Lung (tissue), 17 donors: ENCODE measurements at places on chromosomes 3 and 15. TPM values are rescaled to one million over a fixed set of nuclear protein-coding genes. Genes with fewer than 3 reads are reported as not detected.

Gene SLMAP
- 72.4 TPM for total RNA-seq

Gene PRSS50
- total RNA-seq = 2.2 TPM

Gene MFSD1
- 92.0 TPM for total RNA-seq

Gene ANKRD63
- total RNA-seq = not detected

Gene RTP1
- not detected for total RNA-seq

GRCh38 chr3:46517784-46518181 lies 20.0 kb downstream of the RTP3 start:
- no peaks in the 10 kb centered on the region for H3K4me1 ChIP-seq
- H3K27ac ChIP-seq = no peak overlapping the region
- H3K4me3 ChIP-seq = no peak overlapping the region
- no peaks in the 10 kb centered on the region for H3K36me3 ChIP-seq
- no peaks in the 10 kb centered on the region for H3K27me3 ChIP-seq

DNA sequence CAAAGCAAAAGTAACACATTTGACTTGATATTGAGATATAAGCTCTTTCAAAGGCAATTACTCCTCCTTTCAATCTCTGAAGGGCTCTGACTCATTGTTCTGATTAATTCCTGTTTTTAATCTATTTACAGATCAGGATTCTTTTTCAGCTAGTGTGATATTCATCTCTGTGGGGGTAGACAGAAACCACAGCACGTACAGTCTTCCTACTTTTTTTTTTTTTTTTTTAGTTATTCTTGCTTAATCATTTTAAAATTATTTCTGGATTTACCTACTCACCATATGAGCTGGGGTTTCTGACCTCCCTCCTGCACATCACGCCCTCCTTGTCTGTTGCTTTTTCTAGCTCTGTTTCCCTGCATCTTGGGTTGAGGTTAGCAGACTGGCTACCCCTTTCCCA lies 1.4 kb downstream of the CNTN3 start:
- no peak overlapping the region for H3K4me3 ChIP-seq
- peak; percentile 15 for DNase-seq
- peaks cover 8% of the 10 kb centered on the region for H3K27me3 ChIP-seq
- H3K27ac ChIP-seq = no peak overlapping the region

- no peak for DNase-seq
- no peak overlapping the region for H3K4me3 ChIP-seq
- peak overlapping the region; percentile 77 for H3K27ac ChIP-seq
- H3K36me3 ChIP-seq = no peaks in the 10 kb centered on the region
- H3K4me1 ChIP-seq = no peaks in the 10 kb centered on the region
Measured at GRCh38 chr3:141331377-141332318, 36.7 kb upstream of the ZBTB38 start.

- no peak overlapping the region for H3K4me3 ChIP-seq
- no peaks in the 10 kb centered on the region for H3K27me3 ChIP-seq
- H3K36me3 ChIP-seq = no peaks in the 10 kb centered on the region
- DNase-seq = no peak
Measured at GRCh38 chr3:28651159-28651558, 302.5 kb upstream of the AZI2 start.

- no peaks in the 10 kb centered on the region for H3K36me3 ChIP-seq
- H3K4me3 ChIP-seq = no peak overlapping the region
- DNase-seq = peak; percentile 54
Measured at GRCh38 chr3:54671511-54671910, 256.3 kb downstream of the LRTM1 start.

DNA sequence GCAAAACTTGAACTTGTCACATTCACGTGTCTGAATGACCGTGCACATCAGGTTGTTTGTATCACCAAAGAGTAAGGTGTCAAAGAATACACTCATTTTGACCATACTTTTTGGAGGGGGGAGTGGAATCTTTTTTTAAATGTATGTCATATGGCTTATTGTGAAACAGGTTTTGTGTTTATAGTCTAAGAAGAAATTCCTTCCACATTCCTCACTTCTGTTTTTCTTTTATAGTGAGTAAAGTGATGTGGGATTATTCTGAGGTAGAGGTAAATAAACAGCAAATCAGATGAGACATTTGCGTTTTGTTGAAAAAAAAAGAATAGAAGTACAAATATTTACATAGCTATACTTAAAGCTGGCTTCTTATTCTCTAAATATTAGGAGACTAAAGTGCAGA lies 33.0 kb downstream of the SRP14 start:
- H3K36me3 ChIP-seq = peaks cover 51% of the 10 kb centered on the region
- no peaks in the 10 kb centered on the region for H3K4me1 ChIP-seq
- no peak for DNase-seq
- H3K27ac ChIP-seq = no peak overlapping the region
- H3K4me3 ChIP-seq = no peak overlapping the region

DNA sequence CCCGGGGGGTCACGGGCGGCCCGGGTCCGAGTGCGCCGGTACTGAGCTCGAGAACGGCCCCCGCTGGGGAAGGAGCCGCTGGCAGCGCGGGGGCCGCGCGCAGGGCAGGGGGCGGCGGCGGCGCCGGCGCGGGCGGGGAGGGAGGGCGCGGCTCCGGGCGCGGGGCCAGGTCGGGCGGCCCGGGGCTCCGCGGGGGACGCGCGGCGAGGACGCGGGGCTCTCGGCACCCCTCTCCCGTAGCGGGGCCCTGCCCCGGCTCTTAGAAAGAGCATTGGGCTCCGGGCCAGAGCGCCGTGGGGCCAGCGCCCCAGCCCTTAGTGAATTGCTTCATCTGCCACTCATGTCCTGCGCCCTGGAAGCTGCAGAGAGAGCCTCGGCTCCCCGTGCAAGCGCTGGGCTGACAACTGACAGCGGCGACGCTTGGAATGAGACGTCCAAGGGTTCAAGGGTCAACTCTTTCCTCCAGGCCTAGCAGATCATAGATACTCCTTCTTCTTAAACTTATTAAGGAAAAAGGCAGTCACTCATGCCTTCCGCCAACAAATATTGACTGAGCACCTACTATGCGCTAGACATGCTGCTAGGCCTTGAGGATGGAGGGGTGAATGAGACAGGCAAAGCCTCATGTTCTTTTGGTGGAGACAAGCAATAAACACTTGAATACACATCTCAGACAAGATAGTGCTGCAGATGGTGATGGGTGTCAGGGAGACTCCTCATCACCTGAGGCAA lies 140.8 kb downstream of the SMAD6 start:
- no peaks in the 10 kb centered on the region for H3K27me3 ChIP-seq
- peak overlapping the region; percentile 93 for H3K27ac ChIP-seq
- peak; percentile 88 for DNase-seq

GRCh38 chr3:63995086-63995485 lies 28.2 kb downstream of the PSMD6 start:
- no peak overlapping the region for H3K27ac ChIP-seq
- peaks cover 49% of the 10 kb centered on the region for H3K36me3 ChIP-seq
- H3K4me3 ChIP-seq = no peak overlapping the region
- H3K27me3 ChIP-seq = no peaks in the 10 kb centered on the region

DNA sequence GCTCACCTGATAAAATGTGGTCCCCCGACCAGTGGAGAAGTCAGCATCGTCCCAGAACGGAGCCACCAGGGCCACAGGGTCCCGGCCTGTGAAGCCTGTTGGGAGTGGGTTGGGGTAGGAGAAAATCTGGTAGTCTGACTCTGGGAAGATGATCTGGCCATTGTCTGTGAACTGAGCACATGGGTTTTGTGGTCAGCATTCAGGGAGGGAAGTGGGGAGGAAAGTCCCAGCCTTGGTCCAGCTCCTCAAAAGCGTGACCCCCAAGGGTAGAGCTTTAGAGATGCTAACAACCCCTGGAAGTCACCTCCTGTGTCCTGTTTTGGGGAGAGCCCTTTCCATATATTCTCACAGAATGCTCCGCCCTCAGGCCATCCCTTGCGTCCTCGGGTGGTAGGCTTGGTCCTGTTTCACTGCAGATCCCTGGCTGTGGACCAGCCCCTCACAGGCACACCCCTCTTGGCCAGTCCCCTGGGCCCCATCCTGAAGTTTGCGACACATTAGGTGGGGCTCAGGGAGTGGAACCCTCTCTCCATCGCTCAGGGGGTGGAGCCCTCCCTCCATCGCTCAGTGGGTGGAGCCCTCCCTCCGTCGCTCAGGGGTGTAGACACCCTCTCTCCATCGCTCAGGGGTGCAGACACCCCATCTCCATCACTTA lies 40.0 kb downstream of the MUC4 start:
- H3K27me3 ChIP-seq = no peaks in the 10 kb centered on the region
- H3K4me1 ChIP-seq = no peaks in the 10 kb centered on the region
- no peaks in the 10 kb centered on the region for H3K36me3 ChIP-seq

DNA sequence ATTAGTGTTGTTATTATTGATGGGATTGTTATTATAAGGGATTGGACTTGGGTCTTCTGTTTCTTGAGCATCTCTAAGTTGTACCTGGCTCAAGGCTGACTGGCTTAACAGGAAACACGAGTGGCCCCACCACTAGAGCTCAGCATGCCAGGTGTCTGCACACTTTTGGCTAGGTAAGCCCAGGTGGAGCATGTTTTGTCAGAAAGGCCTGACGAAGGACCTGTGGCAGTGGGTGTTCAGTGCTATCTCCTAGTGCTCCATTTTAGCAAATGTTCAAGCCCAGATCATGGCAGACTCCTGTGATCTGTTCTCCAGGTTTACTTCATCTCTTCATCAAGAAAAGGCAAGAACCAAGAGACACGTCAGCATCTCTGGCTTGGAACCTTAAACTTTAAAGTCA lies 3.4 kb downstream of the MAP2K5 start:
- H3K4me1 ChIP-seq = peaks cover 19% of the 10 kb centered on the region
- H3K27me3 ChIP-seq = no peaks in the 10 kb centered on the region
- H3K36me3 ChIP-seq = peaks cover 8% of the 10 kb centered on the region

DNA sequence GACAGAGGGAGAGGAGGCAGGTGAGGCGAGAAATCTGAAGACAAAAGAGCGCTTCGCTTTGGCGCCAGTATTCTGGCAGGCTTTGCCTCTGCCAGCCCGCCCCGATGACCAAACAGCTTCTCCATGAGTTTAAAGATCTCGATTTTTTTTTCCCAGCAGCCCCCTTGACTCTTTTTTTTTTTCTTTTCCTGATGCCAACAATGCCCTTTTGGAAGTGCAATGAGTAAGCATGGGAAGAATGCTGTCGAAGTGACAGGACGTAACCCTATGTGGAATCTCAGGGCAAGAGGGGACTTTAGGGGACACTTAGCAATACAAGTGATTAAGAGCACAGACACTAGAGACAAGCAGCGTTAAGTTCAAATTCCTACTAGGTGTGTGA lies 211.7 kb downstream of the FGF12 start:
- no peak overlapping the region for H3K27ac ChIP-seq
- no peak overlapping the region for H3K4me3 ChIP-seq
- H3K27me3 ChIP-seq = peaks cover 13% of the 10 kb centered on the region
- no peak for DNase-seq

DNA sequence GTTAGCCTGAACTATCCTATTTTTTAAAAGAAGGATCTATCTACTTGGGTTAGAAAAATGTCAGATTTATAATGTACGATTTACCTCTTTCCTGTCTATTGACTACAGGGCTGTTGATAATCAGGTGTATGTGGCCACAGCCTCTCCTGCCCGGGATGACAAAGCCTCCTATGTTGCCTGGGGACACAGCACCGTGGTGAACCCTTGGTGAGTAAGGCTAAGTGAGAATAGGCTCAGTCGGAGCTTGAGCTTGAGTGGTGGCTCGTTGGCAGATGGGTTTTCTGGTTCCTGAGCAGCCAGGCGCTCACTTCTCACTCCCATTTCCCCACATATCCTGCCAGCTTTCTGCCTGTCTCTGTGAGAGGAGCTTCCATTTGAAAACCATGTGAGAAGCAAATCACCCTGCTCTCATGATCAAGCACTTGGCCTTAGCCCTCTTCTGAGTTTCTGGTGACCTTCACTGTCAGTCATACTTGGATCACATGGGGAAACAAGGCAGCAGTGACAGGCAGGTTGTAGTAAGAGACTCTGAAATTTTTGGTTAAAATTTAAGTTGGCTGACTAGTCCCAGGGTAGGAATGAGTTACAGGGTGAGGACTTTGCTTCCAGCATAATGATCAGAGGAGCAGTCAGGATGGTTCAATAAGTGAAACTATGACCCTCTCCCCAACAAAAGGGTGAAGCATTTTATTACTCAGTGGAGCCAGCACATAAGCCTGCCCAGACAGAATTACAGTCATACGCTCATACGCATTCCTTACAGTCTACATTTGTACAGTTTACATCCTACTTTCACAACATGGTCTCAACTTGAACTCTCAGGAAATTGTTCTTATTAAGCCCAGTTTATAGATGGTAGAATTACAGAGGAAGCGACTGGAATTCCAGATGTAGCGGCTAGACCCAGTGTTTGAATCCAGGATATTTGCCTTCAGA lies 18.0 kb downstream of the NIT2 start:
- DNase-seq = no peak
- H3K36me3 ChIP-seq = peaks cover 33% of the 10 kb centered on the region
- H3K27ac ChIP-seq = no peak overlapping the region
- H3K4me3 ChIP-seq = no peak overlapping the region
- H3K4me1 ChIP-seq = no peaks in the 10 kb centered on the region

DNA sequence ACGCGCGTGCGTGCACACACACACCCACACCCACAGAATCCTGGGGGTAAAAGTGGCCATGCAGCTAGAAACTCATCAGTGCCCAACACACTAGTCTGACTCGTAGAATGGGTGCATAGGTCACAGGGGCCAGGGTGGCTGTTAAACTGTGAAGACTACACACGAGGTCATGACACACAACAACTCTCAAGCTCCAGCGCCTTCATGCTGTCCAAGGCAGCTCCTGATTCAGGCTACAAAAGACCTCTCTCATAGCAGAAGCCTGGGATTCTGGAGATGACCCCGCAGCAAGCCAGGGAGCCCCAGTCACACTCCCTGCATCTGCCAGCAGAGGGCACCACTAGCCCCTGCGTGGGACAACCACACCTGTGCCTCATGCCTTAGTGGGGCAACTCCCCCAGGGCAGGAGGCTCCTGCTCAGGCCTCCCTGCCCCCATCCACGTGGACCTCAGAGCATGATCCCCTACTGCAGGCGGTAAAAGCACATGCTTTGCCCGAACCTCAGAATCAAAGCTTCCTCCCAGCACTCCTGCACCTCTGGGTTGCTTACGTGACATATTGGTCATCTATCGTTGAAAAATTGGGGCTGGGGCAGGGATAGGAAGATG lies 93.1 kb downstream of the LRIG1 start:
- H3K27me3 ChIP-seq = no peaks in the 10 kb centered on the region
- peaks cover 14% of the 10 kb centered on the region for H3K36me3 ChIP-seq
- H3K4me3 ChIP-seq = no peak overlapping the region
- H3K27ac ChIP-seq = no peak overlapping the region

DNA sequence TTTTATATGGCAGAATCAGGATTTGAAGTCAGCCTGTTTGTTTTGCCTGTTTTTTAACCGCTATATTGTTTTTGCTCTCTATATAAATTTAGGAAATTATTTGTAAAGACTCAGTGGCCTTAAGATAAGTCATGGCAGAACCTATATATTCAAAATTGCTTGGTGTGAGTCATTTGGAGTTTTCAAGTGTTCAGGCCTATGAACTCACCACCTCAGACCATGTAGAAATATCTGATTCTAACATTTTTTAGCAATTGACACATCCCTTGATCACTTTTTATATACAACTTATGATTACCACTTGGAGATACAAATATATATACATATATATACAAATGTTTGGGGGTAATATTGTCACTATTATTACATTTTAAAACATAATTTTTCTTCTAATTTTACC lies 95.7 kb downstream of the VGLL3 start:
- H3K36me3 ChIP-seq = no peaks in the 10 kb centered on the region
- H3K27me3 ChIP-seq = no peaks in the 10 kb centered on the region
- H3K4me3 ChIP-seq = no peak overlapping the region
- no peaks in the 10 kb centered on the region for H3K4me1 ChIP-seq

GRCh38 chr3:13668136-13668535 lies 119.2 kb downstream of the FBLN2 start:
- no peaks in the 10 kb centered on the region for H3K27me3 ChIP-seq
- H3K27ac ChIP-seq = no peak overlapping the region
- no peak for DNase-seq
- no peaks in the 10 kb centered on the region for H3K36me3 ChIP-seq
- H3K4me1 ChIP-seq = no peaks in the 10 kb centered on the region

- H3K4me1 ChIP-seq = no peaks in the 10 kb centered on the region
- no peak for DNase-seq
- H3K36me3 ChIP-seq = no peaks in the 10 kb centered on the region
- H3K4me3 ChIP-seq = no peak overlapping the region
Measured at GRCh38 chr15:70235347-70235746, 137.6 kb upstream of the TLE3 start.
